ENCODE measurements at places on chromosomes 3 and 15. TPM values are rescaled to one million over a fixed set of nuclear protein-coding genes. Genes with fewer than 3 reads are reported as not detected.

DNA sequence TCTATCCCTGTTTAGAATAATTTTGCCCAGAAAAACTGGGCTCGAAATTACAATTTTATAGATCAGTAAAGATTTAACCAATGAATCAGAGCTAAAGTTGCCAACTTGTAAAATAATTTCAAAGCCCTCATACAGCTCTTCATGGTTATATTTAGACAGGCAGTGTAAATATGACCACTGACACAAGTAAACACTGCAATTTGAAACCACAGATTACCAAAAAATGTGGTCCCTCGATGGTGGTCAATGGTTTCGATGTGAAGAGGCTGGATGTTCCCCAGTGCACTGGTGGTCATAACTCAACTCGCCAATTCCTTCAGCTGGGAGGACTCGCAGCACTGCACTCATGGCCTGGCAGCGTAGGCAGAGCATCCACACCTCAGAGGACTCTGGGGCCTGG lies 28.6 kb downstream of the LRTM1 start:
- no peak for DNase-seq

- peak; percentile 56 for DNase-seq
These were observed 808 bp downstream of the ARRDC4 start for GRCh38 chr15:97961067-97961954.

DNA sequence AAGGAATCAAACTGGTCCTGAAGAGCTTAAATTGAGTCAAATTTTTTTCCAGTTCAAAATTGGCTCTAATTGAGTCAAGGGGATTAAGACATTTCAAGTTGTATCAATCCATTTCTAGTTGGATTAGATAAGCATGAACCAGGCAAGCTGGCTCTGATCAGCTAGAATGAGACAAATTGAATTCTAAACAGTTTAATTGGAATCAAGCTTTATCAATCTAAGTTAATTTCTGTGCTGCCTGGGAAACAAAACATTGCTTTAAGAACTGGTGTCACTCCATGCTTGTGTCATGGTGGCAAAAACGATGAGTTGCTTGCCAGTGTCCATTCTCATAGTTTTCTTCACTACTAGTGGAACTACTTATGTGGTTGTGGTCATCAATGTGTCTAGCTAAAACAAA lies 116.8 kb downstream of the TGFBR2 start:
- DNase-seq: no peak

GRCh38 chr15:68375716-68376220 lies 56.2 kb downstream of the ITGA11 start:
- DNase-seq: no peak

GRCh38 chr3:148333091-148333490 lies 364.6 kb upstream of the AGTR1 start:
- DNase-seq: no peak

The LRRN1 gene
- polyA plus RNA-seq: 0.03 TPM

The SLC12A1 gene
- polyA plus RNA-seq: not detected

The GASK1A gene
- polyA plus RNA-seq: not detected

Measured in SK-N-SH (cell line).